ENCODE measurements at places on chromosomes 1 and 21.
A peak's percentile ranks its signal among the peaks of the same experiment; 100 is the strongest.

GRCh38 chr1:174988986-174989385, 10.8 kb upstream of the CACYBP start:
- DNase-seq: no peak

DNA sequence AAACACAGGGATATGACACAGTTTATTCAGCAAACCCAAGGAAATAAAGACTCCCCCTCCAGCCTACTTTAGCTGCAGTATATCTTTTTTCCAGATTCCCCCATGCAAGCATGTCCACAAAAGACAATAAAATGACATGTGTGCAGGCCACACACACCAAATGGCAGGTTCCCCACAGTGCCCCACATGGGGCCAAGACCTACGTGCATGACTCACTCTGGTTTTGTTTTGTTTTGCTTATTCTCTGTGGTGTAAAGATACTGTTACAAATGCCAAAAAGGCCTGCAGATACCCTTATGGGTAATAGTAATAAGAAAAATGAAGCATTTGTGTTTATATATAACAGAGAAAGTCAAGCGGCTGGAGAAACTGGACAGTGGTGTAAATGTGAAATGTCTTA, 71.6 kb downstream of the RD3 start:
- no peak for DNase-seq

GRCh38 chr1:36599828-36600227, 117.1 kb upstream of the CSF3R start:
- no peak for DNase-seq

GRCh38 chr1:110674337-110675059, at the start of gene KCNA3:
KCNA3 (minus strand) TSS chr1:110674940; CDS start chr1:110674809, 131 bp downstream.
- DNase-seq: peak; percentile 56

GRCh38 chr1:234624724-234625117, 14.7 kb upstream of the IRF2BP2 start:
- no peak for DNase-seq

- no peak for DNase-seq
Measured at GRCh38 chr1:93815366-93816110, 63.5 kb downstream of the DNTTIP2 start.

DNA sequence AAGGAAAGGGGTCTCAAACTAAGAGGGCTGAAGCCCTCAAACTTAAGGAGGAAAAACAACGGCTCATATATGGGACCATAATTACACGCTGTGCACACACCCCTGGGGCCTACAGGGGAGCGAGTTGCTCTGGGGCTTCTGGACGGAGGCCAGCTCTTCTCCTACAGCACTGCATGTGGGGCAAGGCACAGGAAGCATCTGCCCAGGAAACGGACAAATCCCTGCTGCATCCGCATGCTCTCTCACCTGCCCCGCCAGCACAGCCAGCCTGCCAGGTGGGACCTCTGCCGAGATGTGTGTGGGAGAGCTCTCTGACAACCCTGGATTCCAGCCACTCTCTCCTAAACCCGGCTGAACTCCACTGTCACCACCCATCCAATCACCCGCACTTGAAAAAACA, 54.1 kb downstream of the MRPL37 start:
- no peak for DNase-seq

DNA sequence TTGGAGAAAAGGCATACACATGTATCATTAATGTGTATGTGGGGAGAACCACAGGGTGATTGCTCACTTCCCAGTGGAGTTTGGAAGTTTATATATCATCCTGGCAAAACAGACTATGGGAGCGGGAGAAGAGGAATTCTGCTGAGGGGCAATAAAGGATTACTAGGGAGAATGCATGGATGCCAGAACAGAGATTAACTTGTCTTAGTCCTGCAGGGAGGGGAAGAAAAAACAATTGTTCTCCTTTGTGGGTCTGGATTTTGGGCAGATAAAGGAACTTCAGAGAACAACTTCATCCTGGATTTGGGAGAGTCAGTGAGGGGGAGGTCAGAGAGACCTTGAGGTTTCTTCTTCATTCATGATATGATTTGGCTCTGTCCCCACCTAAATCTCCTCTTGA, 55.9 kb upstream of the SOX13 start:
- no peak for DNase-seq

GRCh38 chr1:31214316-31215064, 25.2 kb downstream of the NKAIN1 start:
- no peak for DNase-seq

- DNase-seq: no peak
Measured at GRCh38 chr1:17287130-17287776, 20.7 kb upstream of the PADI4 start.
